ENCODE measurements at places on chromosomes 12 and 14.

DNA sequence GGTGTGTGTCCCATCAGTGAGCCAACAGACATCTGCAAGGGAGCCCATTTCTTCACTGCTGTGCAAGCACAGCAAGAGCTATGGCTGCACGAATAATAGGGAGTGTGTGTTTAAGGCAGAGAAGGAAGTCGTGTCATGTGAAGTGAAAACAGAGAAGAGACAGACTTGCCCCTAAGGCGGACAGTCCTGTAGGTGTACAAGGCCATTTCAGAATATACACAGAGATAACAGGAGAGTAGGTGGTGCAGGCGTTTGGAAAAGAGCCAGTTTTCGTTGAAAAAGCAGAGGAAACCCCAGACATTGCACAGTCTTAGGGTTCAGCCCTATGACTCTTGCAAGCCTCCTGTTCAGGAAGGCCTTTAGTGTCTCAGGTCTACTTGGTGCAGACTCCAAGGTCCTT is 46.3 kb upstream of the RNU6-8 start:
- no peak for DNase-seq

DNA sequence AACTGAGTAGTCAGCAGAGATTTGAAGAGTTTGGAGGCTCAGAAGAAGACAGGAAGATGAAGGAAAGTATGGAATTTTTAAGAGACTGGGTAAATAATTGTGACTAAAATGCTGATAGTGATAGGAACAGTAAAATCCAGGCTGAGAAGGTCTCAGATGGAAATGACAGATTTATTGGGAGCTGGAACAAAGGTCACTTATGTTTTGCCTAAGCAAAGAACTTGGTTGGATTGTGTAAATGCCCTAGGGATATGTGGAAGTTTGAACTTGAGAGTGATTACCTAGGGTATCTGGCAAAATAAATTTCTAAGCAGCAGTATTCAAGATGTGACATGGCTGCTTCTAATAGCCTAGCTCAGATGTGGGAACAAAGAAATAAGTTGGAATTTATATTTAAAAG is 180.9 kb downstream of the TRHDE start:
- no peak for DNase-seq

DNA sequence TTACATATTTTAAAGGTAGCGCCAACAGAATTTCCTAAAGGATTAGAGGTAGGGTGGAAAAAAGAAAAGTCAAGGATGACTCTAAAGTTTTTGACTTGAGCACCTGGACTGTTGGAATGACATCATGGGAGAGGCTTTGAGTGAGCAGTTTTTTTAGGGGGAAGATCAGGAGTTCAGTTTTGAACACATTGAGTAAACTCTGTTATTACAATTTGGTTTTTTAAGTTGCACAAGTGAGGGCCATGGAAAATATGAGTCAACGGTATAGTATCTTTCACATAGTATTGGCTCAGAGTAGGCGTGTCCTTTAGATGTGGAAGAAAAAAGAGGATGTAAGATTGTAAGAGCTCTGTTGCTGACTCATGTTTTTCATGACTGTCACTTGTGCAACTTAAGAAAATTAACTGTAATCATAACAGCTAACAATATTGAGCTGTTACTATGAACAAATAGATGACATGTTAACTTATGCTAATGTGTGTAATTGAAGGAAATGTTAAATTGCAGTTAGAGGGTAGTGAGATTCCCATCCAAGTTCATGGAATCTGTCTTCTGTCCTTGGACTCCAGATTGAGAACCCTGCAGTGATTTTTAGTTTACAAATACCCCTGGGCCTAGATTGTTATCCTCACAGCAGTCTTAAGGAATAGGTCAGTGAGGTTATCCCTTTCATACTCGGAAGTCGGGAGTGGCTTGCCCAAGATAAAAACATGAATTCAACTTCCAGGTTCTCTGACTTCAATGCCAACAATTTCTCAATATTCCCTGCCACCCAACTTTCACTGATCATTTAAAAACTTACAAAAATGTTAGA is 48.2 kb upstream of the ATP2B1 start:
- peak; percentile 35 for DNase-seq

GRCh38 chr12:78034025-78034424 is 203.3 kb downstream of the NAV3 start:
- DNase-seq: no peak

DNA sequence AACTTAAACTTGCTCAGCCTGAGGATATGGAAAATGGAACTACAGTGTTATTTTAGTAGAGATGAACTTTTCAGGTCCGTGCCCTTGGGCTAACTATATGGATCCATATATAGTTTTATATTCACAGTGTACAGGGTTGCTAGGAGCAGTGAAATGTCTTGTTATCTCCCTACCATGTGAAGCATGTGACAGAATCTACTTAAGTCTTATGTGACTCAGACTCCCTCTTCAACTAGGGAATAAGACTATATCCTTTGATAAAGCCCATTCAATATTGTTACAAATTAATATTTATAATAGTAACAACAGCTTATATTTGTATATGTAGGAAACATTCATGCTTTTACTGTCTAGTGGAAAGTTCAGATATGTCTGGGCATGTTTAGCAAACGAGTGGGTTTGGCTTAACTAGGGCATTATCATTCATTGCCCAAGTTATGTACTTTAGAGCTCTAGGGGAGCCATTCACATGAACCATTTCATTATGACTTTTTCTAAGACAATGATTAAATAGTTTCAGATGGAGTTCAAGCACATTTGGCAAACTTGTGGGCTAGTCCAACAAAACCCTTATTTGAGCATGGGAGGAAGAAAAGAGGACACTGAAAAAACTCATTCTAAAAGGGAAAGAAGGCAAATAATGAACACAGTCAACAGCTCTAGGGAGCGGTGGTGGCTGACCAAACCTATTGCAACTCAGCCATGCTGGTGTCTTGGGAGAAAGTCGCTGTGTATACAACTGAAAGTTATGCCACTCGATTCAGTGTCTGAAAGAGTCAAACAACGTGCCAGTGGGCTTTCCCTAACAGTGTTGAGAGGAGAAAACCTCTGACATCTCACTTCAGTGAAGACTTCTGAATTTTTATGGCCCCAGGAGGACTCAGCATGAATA is 305.9 kb upstream of the G2E3 start:
- no peak for DNase-seq

GRCh38 chr12:108547686-108548085 is 13.3 kb downstream of the SART3 start:
- DNase-seq: no peak

GRCh38 chr12:123401753-123402683 is 18.1 kb downstream of the KMT5A start:
- no peak for DNase-seq

DNA sequence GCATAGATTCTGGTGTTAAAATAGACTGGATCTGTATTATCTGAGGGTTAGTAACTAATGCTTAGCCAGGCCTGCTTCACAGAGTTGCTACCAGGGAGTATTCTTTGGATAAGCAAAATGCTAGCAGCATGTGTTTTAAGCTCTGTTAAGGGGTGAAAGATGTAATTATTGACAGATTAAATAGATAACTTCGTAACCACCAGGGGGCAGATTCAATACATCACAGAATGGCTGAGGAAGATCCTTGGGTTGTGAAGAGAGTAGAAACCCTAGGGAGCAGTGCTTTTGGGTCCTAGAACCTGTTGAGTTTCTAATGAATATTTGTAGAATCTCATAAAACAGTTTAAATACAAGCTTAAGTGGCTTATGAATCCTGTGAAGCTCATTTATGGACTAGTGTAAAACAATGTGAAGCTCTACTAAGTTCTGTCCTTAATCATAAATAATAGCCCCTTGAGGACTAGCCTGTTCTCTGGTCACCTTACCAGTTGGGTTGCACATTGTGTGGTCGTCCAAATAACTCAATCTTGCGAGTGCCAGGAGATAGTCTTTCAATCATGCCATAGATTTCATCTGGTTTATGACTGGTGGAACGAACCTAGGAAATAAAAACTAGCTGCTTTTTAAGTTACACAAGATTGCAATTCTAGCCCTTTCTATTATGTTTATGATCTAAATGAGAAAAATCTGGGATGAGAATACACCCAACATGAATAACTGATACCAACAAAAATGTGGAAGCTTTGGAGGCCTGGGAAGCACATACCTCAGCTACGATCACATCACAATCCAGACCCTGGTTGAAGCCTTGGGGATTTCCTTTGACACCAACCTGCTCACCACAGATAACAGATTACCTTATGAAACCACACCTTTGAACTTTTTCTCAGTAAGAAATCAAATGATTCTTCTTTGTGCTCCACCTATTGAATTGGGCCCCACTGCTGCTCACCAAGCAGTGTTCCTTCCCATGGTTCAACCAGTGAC is 12.3 kb downstream of the METTL3 start:
- peak; percentile 9 for DNase-seq

DNA sequence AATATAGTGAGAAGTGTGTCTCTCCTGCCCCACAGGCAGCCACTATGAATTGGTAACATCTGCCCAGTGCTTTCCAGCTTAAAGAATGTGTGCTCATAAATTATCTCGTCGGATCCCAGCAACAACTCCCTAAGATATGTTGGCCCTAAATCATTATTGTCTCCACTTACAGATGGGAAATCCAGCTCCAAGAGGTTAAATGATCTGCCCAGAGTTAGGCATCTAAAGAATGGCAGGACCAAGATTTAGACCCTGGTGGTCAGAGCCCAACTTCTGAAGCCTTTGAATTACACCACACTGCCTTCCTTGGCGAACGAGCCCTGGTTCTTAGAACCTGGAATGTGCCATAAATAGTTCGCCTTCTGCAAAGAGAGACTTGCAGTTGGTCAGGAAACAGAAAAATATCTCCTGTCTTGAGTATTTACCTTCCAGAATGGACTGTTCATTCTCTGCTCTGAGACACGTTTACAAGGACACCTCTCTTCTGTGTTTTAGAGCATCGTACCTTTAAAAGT is 20.1 kb upstream of the PLEK2 start:
- no peak for DNase-seq

GRCh38 chr12:114760151-114760877 is 76.3 kb upstream of the TBX3 start:
- DNase-seq: no peak

- no peak for DNase-seq
These were observed 58.7 kb downstream of the DRAM1 start for GRCh38 chr12:101935890-101936746.

DNA sequence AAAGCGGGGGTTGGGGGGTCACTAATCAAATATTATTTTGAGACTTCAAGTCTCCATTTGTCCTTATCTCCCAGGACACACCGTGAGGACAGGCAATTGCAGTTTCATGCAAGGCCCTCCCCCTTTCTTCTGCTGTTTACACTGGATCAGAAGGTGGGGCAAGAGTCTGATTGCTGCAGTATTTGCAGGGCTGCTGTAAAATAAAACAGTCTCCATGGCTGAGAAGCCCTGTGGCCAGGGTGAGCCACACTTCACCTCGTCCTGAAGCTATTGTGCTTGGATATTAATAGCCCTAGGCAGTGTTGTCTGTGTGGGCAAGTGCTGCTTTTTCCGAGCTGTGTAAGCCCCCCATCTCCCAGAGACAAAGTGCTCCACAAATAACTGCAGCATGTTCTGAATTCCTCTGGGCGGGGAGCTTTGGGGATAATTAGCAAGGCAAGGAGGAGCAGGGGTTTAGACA is 187.4 kb upstream of the NTF3 start:
- no peak for DNase-seq

DNA sequence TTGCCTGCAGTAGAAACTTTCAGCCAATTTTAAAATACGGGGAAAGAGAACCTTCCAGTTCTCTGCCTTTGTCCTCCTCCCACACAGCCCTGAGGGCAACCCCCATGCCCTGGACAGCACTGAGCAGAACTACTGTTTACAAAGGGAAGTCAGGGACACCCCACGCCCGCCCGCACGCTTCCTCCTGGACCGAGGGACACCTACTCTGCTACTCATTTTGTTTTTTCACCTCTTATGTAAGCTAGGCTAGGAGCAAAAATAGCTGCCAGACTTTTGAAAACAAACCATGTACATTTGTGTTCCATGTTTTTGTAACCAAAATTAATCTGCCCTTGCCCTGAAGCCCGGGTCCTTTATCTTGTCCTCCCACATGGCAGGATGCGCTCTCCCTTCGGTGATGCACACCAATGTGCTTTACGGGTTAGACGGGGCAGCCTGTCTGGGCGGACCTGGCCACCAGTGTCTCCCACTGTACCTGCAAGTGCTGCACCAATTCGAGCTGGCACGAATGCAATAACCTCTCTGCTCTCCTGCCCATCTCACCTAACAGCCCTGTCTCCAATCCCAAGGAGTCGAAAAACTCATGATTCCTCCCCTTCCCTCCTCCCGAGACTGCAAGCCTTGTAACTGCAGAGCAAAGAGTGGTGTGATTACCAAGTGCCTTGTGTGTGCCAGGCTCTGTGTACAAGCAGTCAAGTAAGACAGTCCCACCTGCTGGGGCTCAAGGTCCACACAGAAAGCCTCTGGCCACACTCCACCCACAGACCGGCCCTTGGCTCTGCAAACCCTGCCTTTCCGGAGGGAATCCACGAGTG is 85.2 kb downstream of the CCDC88C start:
- no peak for DNase-seq

DNA sequence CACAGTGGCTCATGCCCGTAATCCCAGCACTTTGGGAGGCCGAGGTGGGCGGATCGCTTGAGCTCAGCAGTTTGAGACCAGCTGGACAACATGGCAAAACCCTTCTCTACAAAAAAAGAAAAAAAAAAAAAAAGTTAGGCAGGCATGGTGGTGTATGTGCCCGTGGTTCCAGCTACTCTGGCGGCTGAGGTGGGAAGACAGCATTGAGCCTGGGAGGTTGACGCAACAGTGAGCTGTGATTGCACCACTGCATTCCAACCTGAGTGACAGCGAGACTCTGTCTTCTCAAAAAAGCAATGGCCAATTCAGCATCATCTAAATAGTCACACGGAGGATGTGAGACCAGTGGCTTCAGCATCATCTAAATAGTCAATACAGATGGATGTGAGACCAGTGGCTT is 10.4 kb upstream of the SAMD4A start:
- no peak for DNase-seq

- DNase-seq: no peak
These were observed 13.1 kb downstream of the COPZ1 start for GRCh38 chr12:54337854-54338650.

GRCh38 chr14:22877000-22877501 is 5.5 kb downstream of the LRP10 start:
- DNase-seq: no peak

DNA sequence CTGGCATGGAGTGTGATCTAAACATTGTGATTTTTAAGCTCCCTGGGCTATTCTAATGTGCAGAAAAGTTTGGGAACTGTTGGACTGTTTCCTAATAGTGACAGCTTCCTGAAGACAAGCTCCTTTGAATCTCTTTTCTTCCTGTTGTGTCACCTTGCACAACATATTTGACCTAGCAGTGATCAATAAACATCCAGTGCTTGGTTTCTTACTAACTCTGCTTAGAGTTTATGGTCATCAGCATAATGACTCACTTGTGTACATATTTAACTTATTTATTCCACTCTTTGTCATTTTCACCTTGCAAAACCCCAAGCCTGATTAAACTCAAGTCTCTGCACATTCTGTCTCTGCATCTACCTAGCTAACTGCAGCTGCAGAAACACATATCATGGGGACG is 27.3 kb upstream of the TBC1D30 start:
- DNase-seq: no peak

All from stimulated activated CD4-positive, alpha-beta T cell treated with anti-CD3 and anti-CD28 coated beads, Interleukin-2, amount 100 ng/mL, for 4 hours (primary cell).